ENCODE measurements at places on chromosomes 2 and 18.

DNA sequence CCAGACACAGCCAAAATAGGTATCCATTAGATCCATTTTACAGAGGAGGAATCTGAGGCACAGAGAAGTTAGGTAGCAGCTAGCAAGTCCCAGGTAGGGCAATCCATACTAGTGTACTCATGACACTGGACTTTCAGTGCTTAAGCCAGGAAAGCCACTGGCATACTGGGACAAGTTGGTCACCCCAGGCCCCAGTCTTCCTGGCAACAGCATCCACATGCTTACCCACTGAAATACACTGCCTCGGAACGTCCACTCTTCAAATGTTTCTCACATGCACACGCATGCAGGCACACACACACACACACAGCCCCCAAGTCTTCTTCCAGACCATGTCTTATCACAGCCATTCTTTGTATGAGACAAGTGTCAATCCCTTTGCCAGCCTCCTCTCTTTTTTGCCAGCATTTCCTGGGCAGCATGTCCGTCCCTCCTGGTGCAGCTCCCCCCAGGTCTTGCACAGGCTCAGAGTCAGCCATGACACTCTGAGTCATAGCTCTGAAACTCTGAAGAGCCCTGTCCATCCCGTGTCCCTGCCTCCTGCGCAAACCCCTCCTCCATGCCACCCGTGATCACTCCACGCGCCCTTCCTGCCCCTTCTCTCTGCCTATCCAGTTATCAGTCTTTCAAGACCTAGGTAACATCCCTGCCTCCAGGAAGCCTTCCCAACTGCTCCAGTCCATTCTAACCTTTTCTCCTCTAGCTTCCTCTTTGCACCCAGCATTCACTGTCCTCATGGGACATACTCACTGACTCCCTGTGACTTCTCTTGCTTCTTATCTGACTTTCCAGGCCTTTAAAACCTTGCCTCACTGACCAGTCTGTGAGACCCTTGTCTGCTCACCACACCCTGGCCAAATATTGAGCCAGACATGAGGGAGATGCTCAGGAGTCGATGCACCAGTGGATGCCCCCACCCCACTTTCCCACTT lies 10.9 kb upstream of the TEX261 start:
- no peak for DNase-seq

GRCh38 chr2:173524256-173524955 lies 169.7 kb downstream of the CDCA7 start:
- DNase-seq, result no peak

- DNase-seq, result no peak
Measured at GRCh38 chr18:73118121-73118816, 250.5 kb upstream of the NETO1 start.

GRCh38 chr2:133574186-133574585 lies 5.9 kb upstream of the NCKAP5 start:
- no peak for DNase-seq

GRCh38 chr2:143588746-143589145 lies 459.5 kb downstream of the ARHGAP15 start:
- DNase-seq, result no peak

- no peak for DNase-seq
Measured at GRCh38 chr18:42024131-42024530, 69.1 kb downstream of the PIK3C3 start.

DNA sequence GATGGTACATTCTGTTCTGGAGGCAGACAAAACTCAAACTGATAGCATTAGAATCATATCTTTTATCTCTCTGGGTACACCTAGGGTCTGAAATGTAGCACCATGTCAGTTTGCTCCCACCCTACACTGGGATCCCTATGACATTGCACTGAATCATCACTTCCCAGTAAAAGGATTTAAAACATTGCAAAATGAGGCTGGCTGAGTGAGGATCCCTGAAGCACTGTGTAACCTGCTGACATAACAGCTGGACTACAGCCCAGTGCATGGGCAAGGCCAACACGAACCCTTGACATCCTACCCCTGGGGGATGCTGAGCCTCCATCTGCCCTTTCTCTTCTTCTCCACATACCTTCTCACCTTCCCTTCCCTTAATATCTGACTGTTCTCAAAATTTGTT lies 253.2 kb downstream of the TTC32 start:
- DNase-seq, result no peak

- DNase-seq, result no peak
Measured at GRCh38 chr18:11581286-11581685, 28.1 kb upstream of the SLC35G4 start.

- no peak for DNase-seq
Measured at GRCh38 chr2:68388772-68389171, 23.7 kb downstream of the PLEK start.

- no peak for DNase-seq
Measured at GRCh38 chr2:85240055-85240454, 87.7 kb downstream of the TGOLN2 start.

DNA sequence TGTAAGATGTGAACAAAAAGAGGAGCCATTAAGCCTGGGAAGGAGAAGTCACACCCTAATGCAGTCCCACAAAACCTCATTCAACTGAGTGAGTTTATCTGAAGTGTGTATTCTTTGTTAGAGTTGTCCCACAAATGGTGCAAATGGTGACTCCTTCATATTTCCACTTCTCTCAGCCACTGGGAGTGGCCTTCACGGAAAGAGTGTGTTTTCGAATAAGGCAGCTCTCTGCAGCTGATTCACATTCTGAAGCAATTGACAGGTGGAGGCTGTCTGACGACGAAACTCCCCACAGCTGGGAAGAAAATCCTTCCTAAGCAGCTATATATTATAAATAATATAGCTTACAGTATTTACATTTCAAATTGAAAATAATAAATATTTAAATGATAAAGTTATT lies 318.8 kb upstream of the TMEFF2 start:
- DNase-seq, result no peak

GRCh38 chr2:91477731-91478672 lies 2786.5 kb downstream of the RPIA start:
- DNase-seq, result no peak

DNA sequence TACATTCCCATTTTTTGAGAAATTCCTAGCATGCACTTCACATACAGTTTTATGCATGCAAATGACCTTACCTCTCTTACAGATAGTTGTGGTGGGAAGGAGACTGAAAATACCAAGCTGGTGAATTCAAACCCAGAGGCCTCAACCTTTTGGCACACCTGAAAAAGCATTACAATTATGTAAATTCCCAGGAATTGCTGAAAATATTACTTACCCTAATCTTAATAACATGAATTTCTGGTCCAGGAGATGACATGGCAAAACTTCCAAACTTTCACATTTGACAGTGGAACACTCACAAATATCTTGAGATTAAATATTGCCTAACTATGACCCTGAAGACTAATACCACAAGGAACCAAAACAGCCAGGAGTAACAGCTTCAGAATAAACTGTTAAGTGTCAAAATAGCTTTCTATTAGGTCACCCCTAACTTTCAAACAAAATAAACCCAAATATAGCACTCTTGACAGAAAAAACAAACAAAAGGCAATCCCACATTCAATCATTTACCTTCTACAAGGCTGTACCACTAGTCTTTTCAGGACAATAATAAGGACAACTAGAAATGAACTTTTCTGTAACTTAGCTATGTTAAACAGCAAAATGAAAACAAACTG lies 10.9 kb upstream of the PEX13 start:
- DNase-seq, result no peak

GRCh38 chr2:12619975-12620374 lies 96.8 kb upstream of the TRIB2 start:
- DNase-seq, result no peak

DNA sequence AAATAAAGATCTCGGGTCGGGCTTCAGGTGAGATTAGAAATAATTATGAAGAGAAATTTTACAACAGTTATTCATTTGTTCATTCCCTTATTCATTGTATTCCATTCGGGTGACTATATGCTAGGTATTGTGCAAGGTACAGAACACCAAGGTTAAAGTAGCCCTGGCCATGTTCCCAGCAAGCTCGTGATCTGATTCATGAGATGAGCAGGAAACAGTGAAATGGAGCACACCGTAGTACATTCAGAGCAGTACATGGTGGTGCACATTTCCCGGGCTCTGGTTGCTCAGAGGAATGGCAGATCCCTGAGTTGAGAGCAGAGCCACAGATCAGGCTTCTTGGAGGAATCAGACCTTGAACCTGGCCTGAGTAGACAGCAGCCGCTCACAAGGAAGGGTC lies 87.7 kb downstream of the PRKRA start:
- no peak for DNase-seq

DNA sequence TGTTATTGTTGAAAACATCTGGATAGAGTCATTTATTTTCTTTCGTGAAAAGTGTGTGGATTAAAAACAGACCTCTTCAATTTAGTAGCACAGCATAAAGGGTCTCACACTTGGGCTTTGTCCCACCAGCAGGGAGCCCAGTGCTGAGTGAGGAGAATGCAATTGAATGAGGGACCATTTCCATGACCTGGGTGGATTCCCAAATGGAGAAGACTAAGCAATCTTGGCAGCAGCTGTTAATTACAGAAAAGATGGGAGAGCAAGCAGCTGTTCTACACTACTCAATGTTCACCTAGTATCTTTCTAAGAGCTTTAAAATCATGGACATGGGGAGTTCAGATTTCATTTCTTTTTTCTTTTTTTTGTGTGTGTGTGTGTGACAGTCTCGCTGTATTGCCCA lies 121.8 kb upstream of the FN1 start:
- no peak for DNase-seq

DNA sequence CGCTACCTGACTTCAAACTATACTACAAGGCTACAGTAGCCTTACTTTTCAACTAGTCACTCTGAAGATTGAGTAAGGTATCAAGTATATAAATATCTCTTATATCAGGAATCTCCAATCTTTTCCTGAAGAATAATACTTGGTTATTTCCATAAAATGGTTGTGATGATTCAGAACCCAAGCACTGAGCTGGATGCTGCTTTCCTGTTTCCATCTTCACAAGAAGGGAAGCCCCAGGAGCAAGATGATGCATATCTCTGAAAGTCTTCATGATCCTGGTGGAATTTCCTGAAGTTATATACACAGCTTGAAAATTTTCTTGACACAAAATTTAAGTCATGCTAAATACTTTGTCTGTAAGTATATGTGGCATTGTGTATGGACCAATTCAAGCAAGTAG lies 243.9 kb upstream of the TANK start:
- no peak for DNase-seq

DNA sequence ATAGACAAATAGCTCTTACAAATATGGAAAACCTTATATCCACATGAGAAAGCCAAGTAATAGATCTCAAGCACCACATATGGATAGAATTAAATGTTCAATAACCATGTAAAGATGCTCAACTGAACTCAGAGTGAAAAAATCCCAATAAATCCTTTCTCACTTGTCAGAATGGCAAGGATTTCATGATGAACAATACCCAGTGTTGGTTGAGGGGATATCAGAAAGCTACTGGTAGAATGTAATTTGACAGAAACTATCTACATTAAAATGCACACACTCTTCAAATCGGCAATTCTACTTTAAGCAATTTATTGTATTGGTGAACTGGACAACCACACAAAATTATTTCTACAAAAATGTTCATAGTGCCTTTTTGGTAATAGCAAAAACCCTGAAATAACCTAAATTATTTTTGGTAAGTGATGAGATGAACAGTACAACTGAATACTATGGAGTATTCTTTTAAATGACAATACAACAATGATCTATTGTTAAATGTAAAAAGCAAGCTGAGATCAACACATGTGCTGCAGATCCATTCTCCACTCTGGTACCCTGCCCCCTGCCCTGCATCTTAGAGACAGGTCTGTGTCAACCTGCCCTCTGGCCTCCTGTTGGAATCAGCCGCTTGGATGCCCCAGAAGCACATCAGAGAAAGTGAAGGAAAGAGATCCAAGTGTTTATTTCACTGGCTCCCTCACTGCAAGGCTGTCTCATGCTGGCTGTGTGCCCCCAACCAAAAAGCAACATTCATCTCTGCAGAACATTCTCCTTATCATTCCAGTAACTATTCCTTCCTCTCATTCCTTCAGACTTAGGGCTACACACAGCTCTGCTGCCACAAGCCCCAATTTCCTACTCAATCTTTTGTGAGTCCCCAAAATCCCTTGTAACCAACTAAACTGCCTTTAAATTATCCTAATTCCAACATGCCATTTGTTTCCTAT lies 442.5 kb downstream of the LRATD1 start:
- DNase-seq, result no peak

DNA sequence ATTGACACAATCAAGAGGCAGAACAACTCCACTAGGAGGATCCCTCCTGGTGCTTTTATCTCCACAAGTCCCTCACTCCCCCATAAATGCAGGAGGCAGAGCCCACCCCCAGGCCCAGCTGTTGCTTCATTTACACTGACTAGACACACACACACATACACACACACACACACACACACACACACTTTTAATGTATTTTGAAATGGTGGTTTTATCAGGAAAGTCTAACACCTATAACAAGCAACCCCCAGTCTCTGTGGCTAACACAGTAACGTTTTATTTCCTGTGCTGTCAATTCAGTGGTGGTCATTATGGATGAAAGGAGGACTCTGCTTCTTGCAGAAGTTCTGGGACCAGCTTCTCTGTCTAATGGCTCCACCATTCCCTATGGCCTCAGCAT lies 125.4 kb upstream of the FOSL2 start:
- DNase-seq, result no peak

GRCh38 chr18:32669549-32670165 lies 103.2 kb downstream of the KLHL14 start:
- DNase-seq, result no peak

DNA sequence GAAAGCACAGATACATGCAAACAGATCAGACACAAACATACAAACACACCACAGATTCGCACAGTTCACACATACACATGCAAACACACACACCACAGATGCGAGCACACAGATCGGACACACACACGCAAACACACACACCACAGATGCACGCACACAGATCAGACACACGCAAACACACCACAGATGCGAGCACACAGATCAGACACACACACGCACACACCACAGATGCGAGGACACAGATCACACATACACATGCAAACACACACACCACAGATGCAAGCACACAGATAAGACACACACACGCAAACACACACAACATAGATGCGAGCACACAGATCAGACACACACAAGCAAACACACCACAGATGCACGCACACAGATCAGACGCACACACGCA lies 149.0 kb downstream of the PXDN start:
- no peak for DNase-seq

GRCh38 chr2:192419786-192420185 lies 225.1 kb upstream of the TMEFF2 start:
- DNase-seq, result no peak

GRCh38 chr18:55407191-55407590 lies 180.8 kb downstream of the TCF4 start:
- no peak for DNase-seq

- DNase-seq, result no peak
Measured at GRCh38 chr18:60693426-60693825, 320.9 kb upstream of the MC4R start.

DNA sequence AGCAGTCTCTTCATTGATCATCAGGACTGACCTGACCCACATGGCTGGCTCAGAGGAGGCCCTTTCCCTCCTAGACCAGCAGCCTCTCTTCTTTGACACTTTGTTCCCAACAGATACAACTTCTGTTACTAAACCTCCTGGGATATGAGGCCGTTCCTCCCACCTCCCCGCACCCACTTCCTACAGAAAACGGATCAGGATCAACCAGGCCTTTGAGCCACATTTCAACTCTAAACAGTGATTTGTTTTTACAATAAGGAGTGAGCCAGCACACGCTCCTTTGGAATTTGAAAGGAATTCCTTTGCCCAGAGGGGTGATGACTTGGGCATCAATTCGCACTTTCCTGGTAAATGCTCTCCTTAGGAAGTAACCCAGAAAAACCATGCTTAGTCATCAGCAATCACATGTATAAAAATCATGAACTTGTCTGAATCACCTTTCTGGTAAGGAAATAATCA lies 180.4 kb downstream of the FAM124B start:
- DNase-seq, result no peak

Measured in NCI-H510A (cell line).